PC-3 (cell line): ENCODE measurements at places on chromosomes 2 and 18. TPM values are rescaled to one million over a fixed set of nuclear protein-coding genes. Genes with fewer than 3 reads are reported as not detected.

WNT6 gene
- not detected in 2 replicates for total RNA-seq

RTP5 gene
- total RNA-seq = not detected in 2 replicates

CNDP1 gene
- not detected in 2 replicates for total RNA-seq

EPC2 gene
- total RNA-seq = 16.8 and 20.6 TPM in 2 replicates

DNA sequence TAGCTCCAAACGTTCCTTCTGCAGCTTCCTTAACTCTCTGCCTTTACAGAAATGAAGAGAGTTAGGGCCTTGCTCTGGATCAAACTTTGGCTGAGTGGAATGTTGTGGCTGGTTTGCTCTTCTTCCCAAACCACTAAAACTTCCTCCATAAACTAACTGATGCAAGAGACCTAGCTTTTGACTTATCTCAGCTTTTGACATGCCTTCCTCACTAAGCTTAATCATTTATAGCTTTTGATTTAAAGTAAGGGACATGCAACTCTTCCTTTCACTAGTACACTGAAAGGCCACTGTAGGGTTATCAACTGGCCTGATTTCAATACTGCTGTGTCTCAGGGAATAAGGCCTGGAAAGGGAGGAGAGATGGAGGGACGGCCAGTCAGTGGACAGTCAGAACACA is 8.3 kb downstream of the PXDN start:
- DNase-seq = no peak

GRCh38 chr18:56233595-56233994 is 404.8 kb downstream of the TXNL1 start:
- peak; percentile 76 for DNase-seq

DNA sequence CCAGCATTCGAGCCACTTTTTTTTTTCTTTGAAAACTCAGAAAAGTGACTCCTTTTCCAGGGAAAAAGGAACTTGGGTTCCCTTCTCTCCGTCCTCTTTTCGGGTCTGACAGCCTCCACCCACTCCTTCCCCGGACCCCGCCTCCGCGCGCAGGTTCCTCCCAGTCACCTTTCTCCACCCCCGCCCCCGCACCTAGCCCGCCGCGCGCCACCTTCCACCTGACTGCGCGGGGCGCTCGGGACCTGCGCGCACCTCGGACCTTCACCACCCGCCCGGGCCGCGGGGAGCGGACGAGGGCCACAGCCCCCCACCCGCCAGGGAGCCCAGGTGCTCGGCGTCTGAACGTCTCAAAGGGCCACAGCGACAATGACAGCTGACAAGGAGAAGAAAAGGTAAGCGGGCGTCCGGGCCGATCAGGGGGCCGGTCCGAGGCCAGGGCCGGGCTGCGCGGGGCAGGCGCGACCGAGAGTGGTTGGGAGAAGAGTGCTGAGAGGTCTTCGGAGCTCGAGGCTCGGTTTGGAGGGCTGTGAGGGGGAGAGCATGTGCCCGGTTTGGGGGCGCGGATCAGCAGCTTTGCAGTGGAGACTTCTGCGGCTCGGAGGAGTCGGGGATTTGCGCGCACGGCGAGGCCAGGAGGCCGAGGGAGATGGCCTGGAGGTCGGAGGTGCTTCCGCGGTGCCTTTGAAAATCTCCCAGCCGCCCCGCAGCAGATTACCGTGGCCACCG is 502 bp downstream of the EPAS1 start:
- peak; percentile 71 for DNase-seq

DNA sequence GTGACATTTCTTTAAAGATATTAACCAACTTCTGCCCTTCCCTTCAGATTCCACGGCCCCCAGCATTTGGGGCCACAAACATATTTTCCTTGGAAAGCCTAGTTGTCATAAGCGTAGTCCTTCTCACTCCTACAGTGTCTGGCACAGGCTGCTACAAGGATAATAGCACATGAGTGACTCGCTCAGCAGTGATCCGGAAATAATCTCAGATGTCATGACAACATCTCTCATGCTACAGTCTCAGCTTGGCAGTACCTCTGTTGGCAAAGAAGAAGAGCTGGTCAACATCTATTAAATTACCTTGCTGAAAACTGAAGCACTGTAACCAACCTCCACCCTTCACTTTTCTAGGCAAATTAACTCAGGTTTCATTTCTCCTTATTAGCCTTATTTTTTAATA is 351.7 kb downstream of the RAD51AP2 start:
- no peak for DNase-seq

TWIST2 gene
- total RNA-seq = 4.4 and 5.8 TPM in 2 replicates

GRCh38 chr2:214504599-214505376 is 93.9 kb downstream of the VWC2L start:
- DNase-seq = no peak

DNA sequence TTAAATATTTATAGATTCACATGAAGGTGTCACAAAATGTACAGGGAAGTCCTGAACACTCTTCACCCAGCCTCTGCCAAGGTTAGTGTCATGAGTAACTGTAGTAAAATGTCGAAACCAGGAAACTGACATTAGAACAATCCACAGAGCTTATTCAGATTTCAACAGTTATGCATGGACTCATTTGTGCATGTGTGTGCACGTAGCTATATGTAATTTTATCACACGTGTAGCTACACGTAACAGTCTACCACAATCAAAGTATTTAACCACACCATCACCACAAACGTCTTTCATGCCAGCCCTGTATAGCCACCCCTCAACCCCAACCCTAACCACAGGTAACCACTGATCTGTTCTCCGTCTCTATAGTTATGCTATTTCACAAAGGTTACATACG is 211.7 kb upstream of the REV1 start:
- peak; percentile 8 for DNase-seq

- peak; percentile 54 for DNase-seq
Observed at GRCh38 chr2:130759906-130760753, 4.8 kb downstream of the AMER3 start.
